KBM-7 (cell line): ENCODE measurements at places on chromosomes 1 and 21.

DNA sequence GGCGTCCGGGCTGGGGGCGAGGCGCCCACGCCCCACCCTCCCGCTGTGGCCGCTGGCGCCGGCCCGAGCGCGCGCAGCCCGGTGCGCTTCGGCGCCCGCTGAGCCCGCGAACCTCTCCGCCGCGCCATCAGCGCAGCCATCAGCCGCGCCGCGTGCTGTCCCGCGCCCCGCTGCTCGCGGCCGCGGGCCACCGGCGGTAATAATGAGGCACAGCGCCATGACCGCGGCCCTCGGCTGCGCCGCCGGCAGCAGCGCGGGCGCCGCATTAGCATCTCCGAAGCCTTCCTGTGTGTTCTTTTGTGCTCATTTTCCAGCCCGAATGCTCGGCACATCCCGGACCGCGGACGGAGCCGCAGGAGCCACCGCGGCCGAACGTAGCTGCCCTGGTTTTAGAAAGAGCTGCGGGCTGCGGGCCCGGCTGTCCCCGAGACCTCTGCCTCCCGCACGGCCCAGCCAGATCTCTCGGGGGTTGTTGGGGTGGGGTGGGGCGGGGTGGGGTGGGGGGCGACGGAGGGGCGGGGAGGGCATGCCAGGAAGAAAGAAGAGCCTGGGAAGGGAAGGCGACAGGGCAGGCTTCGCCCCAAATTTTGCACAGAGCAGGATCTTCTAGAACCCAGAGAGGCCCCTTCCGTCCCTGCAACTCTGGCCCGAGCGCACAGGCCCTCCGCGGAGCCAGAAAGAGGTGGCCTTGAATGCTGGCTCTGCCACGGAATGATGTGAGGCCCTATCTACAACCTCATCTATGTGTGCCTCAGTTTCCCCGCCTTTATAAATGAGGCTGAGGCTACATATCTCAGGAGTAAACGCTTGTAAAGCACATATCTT, 55.3 kb downstream of the RRAGC start:
- no peak for DNase-seq

- DNase-seq: no peak
Measured at GRCh38 chr1:28631713-28632112, 11.2 kb downstream of the TAF12 start.

- no peak for DNase-seq
Measured at GRCh38 chr1:118021668-118022067, 92.1 kb downstream of the WDR3 start.

DNA sequence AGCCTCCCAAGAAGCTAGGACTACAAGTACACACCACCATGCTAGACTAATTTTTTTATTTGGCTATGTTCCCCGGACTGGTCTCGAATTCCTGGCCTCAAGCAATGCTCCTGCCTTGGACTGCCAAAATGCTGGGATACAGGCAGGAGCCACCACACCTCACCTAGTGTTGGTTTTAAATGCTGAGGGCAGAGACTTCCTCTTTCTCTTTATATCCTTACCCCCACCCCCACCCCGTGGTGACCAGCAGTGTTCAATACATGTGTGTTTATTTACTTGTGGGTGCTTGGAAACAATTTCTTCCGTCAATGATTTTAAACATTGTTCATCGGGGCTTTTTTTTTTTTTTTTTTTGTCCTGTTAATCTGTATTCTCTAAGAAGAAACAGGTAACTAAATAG, 158.9 kb downstream of the ZBTB18 start:
- peak; percentile 53 for DNase-seq

DNA sequence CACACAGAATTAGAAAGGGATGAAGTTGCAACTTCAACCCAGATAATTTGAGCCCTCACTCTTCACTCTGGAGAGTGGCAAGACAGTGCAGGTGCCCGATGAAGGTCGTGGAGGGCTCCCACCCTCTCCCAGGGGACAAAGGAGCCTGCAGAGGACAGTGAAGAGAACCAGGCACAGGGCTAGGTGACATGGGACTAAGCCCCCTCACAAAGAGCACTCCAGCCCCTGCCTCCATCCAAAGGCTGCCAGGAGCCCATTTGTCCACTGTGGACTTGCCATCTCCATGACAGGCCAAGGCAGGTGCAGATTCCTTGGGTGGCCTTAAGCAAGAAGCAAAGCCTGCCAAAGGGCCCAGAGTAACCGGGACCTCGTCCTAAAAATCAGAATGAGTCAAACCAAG, 15.1 kb downstream of the ERRFI1 start:
- DNase-seq: no peak

DNA sequence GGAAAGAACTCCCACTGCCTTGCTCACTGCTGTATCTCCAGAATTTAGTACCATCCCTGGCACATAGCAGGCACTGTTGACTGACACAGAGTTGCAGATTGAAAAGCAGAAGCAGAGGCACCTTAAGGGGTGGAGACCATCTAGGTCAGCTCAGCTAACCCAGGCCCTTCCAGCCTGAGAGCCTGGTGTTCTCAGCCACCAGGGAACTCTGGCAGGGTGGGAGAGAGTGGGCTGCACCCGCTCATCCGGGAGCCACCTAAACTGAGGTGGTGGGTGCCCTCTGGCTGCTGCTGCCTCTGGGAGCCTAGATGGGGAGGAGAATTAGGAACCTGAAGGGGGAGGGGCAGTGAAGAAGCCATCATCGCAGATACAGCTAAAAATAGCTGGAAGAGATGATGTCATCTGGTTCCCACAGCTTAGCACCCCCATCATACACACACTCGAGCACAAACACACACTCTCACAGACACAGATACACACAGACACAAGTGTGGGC, 1.5 kb upstream of the TSPAN1 start:
- DNase-seq: no peak

- no peak for DNase-seq
Measured at GRCh38 chr1:9960706-9961562, 17.7 kb downstream of the NMNAT1 start.

- no peak for DNase-seq
Measured at GRCh38 chr1:203422116-203422515, 53.5 kb upstream of the PRELP start.

GRCh38 chr1:71427066-71427465, 346.2 kb upstream of the ZRANB2 start:
- no peak for DNase-seq

DNA sequence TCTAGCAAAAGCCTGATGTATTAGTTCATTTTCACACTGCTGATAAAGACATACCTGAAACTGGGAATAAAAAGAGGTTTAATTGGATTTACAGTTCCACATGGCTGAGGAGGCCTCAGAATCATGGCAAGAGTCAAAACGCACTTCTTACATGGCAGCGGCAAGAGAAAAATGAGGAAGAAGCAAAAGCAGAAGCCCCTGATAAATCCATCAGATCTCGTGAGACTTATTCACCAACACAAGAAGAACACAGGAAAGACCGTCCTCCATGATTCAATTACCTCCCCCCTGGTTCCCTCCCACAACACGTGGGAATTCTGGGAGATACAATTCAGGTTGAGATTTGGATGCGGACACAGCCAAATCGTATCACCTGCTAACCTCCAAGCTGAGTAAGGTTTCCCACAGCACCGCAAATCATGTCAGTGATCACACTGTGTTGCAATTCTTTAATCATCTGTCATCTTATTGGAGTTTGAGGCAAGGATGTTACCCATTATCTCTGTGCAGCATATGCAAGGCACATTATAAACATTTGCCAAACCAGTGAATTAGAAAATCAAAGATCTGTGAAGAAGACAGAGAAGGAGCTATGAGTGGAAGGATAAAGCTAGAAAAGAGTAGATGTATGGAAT, 128.5 kb downstream of the ZNF281 start:
- DNase-seq: peak; percentile 64

- DNase-seq: no peak
Measured at GRCh38 chr1:8420318-8420717, 102.4 kb downstream of the SLC45A1 start.

DNA sequence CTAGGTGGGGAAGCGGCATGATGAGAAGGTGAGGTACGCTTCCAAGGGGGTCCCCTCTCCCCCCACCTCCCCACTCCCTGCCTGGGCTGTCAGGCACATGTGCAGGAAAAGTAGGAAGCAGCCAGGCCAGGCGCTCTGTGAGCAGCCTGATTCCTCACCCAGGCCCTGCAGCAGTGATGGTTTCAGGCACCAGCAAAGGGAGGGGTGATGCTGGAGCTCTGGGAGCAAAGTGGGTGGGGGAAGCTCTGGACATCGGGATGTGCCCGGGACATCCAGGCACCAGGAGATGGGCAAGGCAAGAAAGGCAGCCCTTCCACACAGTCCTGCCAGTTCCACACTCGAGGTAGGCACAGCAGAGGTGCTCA, 106.1 kb downstream of the CRYAA start:
- no peak for DNase-seq

- peak; percentile 35 for DNase-seq
Measured at GRCh38 chr1:191963286-191963685, 195.0 kb upstream of the RGS18 start.

DNA sequence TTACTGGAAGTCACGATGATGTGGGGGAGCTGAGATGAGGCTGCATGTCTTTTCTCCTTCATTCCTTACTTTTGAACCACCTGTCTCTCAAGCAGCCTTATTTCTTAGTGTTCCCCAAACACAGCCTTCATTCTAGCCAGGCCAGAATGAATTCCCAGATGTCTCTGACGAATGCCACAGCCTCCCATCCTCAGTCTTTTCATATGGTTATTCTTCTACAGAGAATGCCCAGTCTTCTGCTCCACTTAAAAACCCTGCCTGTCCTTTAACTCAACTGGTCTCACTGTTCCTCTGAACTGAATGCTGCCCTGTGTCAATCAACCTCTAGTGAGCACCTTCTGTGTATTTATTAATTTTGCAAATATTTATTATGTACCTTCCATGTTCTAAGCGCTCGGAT, 156.2 kb downstream of the PLA2G4A start:
- DNase-seq: no peak

- DNase-seq: no peak
Measured at GRCh38 chr1:77170687-77171086, 48.5 kb downstream of the PIGK start.

DNA sequence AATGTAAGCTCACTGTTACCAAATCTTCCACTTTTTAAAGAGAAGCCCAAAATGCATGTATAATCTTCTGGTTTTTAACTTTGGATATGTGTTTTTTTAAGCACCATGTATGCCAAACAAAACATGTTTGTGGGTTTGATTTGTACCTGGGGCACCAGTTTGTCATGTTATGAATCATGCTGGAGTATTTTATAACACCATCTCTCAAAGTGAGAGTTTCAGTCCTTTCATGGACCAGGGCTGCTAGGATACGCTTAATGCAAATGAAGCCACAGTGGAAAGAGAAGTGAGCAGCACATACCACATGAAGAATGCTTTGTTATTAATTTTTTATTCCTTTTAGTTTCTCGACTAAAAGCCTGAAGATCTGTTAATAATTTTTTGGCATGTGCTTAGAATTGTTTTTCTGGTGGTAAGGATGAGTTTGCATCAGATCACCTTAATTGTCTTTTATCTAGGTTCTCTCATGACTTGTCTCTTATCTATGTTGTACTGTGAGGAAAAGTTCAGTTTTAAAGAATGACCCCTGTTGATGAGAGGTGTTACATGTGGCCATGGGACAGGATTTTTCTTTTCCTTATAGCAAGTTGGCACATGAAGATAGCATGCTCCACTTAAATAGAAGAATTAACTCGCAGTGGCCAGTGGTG, 2.0 kb upstream of the RABGAP1L start:
- no peak for DNase-seq

GRCh38 chr1:230030122-230030821, 36.8 kb upstream of the GALNT2 start:
- DNase-seq: no peak

GRCh38 chr1:36722871-36723270, 240.2 kb upstream of the CSF3R start:
- DNase-seq: no peak
